ENCODE measurements at places on chromosomes 16 and 17.

DNA sequence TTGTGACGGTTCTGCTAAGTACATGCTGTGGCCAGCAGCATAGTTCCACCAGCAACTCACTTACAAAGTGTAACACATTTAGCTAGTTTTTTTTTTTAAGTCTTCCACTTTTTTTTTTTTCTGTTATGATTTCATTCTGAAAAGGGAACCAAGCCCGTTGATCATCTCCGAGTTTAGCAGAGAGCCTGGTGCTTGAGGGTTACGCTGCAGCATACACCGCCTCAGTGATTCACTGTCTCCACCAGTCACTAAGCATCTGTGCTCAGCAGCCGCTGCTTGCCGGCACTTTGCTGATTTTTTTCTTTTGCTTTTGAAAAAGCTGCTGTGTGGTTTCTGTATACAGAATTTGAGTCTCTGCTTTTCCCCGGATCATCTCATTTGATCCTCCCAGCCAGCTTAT, 194.5 kb upstream of the CDH13 start:
- DNase-seq, result no peak

DNA sequence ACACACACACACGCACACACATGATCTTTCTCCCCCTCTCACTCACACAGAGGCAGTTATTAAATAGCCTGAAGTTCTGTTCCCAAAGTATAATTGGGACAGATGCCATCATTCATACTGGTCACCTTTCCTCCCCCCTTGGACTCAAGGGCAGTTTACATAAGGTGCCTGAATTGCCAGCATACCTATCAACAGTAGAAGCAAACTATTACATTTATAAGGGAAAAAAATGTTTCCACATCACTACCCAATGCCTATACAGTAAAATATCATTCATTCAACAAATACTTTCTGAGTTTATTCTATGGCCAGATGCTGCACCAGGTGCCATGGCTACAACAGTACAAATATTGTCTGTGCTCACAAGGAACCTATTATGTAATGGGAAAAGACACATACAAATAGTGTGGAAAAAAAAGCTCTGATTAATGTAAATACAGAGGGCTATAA, 6.3 kb downstream of the CNTD1 start:
- no peak for DNase-seq

- no peak for DNase-seq
These were observed 9.3 kb upstream of the CDK3 start for GRCh38 chr17:75991396-75991795.

- DNase-seq, result no peak
These were observed 197.1 kb downstream of the ABCC12 start for GRCh38 chr16:47958726-47959125.

- DNase-seq, result no peak
These were observed 59.7 kb downstream of the IL21R start for GRCh38 chr16:27461483-27462171.

DNA sequence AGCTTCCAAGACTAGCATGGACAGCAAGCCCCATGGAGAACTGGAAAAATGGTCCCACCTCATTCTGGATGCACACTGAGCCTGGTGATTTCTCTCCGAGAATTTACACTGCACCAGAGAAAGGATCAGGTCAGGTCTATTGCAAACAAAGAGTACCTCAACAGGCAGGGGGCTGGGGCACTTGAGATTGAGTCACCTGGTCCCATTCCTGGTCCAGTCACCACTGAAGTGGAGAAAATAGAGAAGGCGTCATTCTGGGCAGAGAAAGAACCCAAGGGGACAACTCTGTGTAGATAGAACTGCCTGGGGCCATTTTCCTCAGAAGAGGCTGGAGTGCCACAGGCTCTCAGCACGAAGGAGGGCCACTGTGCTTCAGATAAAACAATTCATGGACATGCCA, 38.4 kb downstream of the CENPV start:
- no peak for DNase-seq

DNA sequence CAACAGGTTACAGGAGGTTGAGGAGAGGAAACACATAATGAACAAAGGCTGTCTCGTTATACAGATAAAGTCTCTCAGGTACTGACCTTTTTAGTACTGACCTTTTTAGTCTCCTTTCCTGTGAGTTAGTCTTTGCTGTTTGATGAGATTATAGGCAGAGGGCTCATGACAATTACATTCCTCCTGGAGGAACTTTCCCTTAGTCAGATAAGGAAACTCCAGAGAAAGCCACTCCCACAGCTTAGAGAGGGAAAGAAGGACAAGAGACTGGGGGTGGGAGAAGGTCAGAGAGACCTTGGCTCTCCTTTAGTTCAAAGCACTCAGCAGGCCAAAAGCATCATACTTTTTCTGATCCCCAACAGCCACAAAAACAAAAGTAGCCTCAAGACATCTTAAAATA, 15.3 kb upstream of the PSMD7 start:
- DNase-seq, result no peak

DNA sequence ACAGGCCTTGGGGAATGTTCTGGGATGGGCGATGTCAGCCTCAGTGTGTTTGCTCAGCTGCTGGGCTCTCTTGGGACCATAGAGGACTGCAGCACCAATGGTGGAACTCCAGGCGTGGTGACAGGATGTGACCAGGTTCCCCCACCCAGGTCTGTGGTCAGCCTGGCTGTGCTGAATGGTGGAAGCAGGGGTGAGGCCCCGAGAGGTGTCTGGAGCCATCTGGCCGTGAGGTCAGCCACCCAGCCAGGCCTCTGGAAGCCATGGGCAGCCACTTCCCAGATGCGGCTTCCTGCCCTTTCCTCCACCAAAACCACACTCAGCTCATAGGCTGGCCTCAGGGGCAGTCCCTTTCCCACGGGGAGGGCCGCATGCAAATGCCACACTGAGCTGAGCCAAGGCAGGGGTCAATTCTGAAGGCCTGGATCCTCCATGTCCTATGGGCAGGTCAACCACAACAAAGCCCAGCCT, 7.8 kb upstream of the MAPK7 start:
- peak; percentile 75 for DNase-seq

DNA sequence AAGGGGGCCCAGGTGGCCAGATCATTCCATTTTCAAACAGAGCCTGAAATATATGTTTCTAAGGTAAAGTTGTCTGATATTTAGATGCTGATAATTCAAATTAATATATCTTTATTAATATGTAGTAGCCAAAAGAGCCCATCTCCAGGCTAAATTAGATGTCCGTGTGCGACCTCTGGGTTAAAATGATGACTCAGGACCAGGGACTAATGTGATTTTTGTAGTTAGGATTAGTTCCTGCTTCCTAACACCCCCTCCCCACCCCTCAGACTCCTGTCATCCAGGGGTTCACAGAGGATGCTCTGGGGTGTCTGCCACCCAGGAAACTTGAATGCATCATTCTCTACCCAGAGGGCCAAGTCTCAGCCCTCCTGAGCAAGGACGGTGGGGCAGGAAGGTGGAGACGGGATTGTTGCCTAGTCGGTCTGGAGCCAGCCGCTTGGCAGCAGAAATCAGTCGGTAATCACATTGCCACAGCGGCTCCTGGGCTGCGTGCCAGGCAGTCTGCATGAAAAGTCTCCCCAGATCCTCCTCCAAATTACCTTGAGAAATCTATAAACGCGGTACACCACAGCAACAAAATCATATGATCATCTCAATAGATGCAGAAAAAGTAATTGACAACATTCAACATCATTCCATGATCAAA, 29.8 kb downstream of the CNGB1 start:
- no peak for DNase-seq

- no peak for DNase-seq
These were observed 21.2 kb downstream of the CLEC16A start for GRCh38 chr16:10965440-10966061.

- DNase-seq, result no peak
These were observed 50.5 kb downstream of the CACNG5 start for GRCh38 chr17:66885417-66885816.

- no peak for DNase-seq
These were observed at the start of gene HID1 for GRCh38 chr17:74972107-74972972. TSS of gene HID1 (minus strand) at chr17:74972759. CDS start at chr17:74972656, 103 bp downstream.

- DNase-seq, result no peak
These were observed 21.5 kb downstream of the RPH3AL start for GRCh38 chr17:330993-331701.

DNA sequence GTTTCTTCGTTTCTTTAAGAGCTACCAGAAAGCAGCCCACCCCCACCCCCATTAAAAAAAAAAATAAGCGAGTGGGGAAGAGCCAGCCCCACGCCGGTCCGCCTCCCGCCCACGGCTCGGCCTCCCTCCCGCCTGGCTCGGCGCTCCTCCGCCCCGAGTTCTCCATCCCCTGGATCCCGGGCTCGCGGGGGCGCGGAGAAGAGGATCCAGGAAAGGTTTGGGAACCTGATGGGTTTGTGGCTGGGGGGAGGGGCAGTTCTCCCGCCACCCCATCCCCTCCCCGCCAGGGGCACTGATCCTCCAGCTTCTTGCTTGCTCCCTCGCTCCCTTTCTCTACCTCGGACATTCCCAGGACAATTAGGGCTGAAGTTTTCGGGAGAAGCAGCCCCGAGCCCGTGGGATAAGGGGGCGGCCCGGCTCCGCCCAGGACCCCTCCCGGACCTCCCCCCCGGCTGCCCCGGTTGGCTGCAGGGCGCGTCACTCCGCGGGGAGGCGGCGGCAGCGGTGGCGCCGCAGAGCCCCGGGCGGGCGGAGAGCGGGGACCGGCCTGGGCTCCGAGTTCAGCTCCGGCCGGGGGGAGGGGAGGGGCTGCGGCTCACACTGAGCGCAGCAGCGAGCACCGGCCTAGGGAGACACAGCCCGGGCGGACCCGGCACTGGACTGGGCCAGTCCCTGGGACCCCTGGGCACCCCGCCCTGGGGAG, 1.0 kb upstream of the SALL1 start:
- DNase-seq, result peak; percentile 16

DNA sequence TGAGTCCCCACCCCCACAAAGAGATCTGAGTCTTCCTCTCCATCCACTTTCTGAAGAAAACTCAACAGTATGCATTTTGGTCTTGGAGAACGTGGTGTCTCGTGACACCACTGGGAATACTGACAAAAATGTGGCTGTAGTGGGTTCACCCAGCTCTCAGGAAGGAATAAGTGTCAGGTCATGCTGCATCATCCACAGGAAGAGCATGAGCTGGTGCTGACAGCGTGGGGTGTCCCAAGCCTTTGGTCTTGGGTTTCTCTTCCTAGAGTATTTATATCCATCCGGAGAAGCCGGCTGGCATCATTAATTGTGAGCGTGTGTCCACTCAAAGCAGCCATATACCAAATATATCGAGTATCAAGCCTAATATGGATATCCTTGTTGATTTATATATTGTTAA, 55.9 kb downstream of the C17orf67 start:
- DNase-seq, result no peak

- no peak for DNase-seq
These were observed 7.2 kb upstream of the KRT36 start for GRCh38 chr17:41496803-41497484.

DNA sequence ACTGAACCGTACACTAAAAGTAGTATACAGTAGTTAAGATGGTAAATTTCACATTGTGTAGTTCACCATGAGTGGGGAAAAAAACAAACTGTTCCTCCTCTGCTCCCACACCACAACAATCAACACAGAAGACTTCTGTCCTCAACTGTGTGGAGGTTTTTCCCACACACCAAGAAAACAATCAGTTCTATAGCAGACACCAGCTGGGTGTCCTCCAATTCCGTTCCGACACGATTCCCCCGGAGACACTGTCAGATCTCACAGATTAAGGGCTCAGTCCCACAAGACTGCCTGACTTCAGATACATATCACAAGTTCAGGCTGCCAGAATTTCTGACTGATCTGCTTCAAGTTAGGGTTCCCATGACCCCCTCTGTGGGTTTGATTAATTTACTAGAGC, 31.8 kb downstream of the BBS2 start:
- DNase-seq, result no peak

DNA sequence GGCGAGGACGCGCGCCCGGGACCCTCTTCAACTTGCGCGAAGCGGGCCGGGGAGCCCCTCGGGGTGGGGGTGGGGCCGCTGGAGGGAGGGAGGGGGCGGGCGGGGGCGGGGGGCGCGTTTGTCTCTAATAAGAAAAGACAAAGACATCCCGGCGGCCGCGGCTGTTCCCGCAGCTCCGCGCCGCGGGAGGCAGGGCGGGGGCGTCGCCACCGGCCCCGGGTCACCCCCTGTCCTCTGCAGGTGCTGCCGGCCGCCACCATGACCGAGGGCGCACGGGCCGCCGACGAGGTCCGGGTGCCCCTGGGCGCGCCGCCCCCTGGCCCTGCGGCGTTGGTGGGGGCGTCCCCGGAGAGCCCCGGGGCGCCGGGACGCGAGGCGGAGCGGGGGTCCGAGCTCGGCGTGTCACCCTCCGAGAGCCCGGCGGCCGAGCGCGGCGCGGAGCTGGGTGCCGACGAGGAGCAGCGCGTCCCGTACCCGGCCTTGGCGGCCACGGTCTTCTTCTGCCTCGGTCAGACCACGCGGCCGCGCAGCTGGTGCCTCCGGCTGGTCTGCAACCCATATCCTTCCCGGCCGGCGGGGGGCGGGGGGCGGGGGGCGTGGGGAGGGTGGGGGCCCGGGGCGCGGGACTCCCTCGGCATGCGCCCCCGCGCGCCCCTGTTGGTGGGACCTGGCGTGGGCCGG, 714 bp downstream of the CACNA1H start:
- DNase-seq, result no peak

- DNase-seq, result peak; percentile 49
These were observed 28.1 kb downstream of the MEAK7 start for GRCh38 chr16:84476401-84476800.

- DNase-seq, result no peak
These were observed 28.7 kb upstream of the ABCA6 start for GRCh38 chr17:69170377-69170776.

- DNase-seq, result no peak
These were observed 1.4 kb downstream of the PMP22 start for GRCh38 chr17:15263680-15264079.

GRCh38 chr16:58212824-58213655, 15.1 kb upstream of the CSNK2A2 start:
- no peak for DNase-seq

- no peak for DNase-seq
These were observed 17.1 kb upstream of the HEATR6 start for GRCh38 chr17:60095830-60096229.

- no peak for DNase-seq
These were observed 257.5 kb downstream of the CDH11 start for GRCh38 chr16:64864232-64864809.

- no peak for DNase-seq
These were observed 76.0 kb downstream of the N4BP1 start for GRCh38 chr16:48533931-48534330.

- no peak for DNase-seq
These were observed 119.7 kb upstream of the CIBAR2 start for GRCh38 chr16:85231959-85232358.

GRCh38 chr17:74190154-74190553, 13.3 kb upstream of the RPL38 start:
- DNase-seq, result no peak

GRCh38 chr17:15233022-15233805, 31.9 kb downstream of the PMP22 start:
- DNase-seq, result no peak
